ENCODE measurements at places on chromosomes 12 and 14. TPM values are rescaled to one million over a fixed set of nuclear protein-coding genes. Genes with fewer than 3 reads are reported as not detected.

GRCh38 chr12:62375603-62376002 lies 91.0 kb upstream of the MON2 start:
- no peak for DNase-seq

DNA sequence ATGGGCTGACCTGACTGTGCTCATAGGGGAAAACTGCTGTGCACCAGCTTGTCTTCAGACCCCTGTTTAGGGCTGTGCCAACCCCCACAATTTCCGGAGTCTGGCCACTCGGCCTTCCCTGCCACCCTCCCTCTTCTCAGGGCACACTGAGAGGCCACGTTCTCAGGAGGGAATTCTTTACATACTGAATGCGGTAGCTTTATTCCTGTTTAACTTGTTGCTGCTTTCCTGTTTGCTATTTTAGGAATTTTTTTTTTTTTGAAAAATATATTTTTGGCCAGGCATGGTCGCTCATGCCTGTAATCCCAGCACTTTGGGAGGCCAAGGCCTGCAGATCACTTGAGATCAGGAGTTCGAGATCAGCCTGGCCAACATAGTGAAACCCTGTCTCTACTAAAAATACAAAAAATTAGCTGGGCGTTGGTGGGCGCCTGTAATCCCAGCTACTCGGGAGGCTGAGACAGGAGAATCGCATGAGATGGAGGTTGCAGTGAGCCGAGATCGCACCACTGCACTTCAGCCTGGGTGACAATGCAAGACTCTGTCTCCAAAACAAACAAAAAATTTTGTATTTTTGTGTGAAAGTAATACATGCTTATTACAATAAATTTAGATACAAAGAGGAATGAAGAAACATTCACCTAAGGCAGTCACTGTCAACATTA lies 39.5 kb downstream of the TPCN1 start:
- no peak for DNase-seq

DNA sequence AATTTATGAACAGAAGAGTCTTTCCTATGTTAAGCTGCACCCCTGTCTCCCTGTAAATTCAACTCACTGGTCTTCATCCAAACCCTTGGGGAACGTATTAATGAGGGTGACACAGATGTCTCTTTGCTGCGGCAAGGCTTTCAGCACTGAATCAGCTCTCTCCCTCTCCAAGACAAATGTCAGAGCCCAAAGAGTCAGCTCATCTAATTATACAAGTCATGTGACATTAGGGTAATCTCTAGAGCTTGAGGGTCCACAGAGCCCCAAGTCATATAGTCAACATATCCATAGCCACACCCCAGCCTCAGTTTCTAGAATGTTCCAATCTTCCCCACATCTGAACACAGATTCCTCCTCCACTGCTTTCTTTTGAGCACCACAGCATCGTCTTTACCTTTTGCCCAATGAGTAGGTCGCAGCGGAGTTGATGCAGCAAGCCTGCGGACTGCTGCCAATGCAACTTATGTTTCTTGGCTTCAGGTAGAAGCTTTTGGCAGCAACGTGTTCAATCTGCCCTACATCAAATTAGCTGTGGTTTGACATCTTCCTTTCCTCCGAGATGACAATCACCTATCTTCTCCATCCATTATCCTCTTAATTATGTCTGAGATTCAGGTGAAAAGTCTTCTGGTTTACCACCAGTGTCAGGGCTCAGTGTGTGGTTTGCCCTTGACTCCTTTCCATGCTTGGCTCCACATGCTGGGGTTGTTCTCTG lies 5.3 kb downstream of the BATF start:
- no peak for DNase-seq

- no peak for DNase-seq
Measured at GRCh38 chr12:50234347-50234746, 49.0 kb downstream of the LIMA1 start.

DNA sequence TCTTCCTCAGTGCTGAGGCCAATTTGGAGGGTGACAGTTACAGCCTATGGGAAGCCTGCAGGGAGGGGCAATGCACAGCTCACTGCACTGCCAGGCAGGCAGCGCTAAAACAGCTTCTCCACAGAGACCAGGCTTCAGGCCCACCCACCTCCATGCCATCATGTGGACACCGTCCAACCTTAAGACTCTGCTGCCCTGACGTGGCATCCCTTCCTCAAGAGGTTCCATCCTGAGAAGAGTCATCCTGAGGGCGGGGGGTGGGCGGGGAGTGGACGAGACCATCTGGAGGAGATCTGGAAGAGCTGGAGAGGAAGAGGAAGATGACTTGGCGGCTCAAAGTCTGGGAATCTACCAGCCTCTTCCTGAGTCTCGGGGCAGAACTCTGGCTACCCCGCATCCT lies 8.4 kb upstream of the ACVRL1 start:
- DNase-seq = no peak

DNA sequence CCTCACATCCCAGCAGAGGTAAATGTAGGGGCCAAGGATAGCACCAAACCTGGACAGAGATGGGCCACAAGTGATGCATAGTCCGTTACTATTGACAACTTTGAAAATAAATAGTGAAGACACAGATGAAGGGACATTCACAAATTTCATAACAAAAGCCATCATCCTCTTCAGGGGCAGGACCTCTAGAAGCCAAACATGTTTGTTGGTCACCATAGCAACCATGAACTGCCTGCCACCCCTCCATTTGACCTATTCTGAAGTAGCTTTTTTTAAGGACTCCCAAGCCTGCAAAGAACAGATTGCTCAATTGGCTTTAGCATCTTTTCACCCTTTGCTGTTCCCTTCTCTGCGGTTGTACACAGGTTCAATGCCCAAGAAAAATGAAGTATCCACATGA lies 35.7 kb upstream of the MDM1 start:
- no peak for DNase-seq

GRCh38 chr12:108821407-108822397 lies 35.7 kb downstream of the SSH1 start:
- DNase-seq = no peak

- DNase-seq = no peak
Measured at GRCh38 chr12:127311720-127312364, 955.1 kb upstream of the TMEM132C start.

GRCh38 chr12:84661786-84662185 lies 250.8 kb downstream of the SLC6A15 start:
- no peak for DNase-seq

DNA sequence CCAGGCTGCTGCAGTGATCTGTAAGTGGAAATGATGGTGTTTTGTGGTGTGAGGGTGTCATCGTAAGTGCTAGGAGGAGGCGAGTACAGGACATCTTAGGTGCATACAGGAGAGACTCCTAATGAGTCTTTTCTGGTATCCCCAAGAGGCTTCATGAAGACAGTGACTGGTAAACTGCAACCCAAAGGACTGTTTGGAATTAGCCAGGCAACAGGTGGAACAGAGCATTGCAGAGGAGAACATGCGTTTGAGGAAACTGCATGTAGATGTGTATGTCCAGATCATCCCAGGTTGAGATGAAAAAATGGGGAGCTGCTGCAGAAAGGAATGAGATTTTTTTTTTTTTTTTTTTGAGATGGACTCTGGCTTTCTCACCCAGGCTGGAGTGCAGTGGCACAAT lies 5.4 kb downstream of the ACAD10 start:
- no peak for DNase-seq

GRCh38 chr12:76329159-76329558 lies 19.1 kb downstream of the BBS10 start:
- DNase-seq = no peak

DNA sequence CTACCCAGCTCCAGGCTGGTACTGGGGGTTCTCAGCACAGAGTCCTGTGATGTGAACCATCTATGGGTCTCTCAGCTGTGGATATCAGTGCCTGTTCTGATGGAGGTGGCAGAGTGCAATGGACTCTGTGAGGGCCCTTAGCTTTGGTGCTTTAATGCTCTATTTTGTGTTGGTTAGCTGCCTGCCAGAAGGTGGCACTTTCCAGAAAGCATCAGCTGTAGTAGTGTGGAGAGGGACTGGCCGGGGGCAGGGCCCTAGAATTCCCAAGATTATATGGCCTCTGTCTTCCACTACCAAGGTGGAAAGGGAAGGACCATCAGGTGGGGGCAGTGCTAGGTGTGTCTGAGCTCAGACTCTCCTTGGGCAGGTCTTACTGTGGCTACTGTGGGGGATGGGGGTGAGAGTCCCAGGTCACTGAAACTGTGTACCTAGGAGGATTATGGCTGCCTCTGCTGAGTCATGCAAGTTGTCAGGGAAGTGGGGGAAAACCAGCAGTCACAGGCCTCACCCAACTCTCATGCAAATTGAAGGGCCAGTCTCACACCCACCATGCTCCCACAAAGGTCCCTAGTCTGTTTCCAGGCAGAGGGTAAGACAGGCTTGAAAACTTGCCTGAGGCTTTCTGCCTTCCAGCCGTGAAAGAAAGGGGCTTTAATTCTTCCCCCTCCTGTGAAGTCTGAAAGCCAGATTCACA lies 878.1 kb downstream of the C12orf50 start:
- no peak for DNase-seq

DNA sequence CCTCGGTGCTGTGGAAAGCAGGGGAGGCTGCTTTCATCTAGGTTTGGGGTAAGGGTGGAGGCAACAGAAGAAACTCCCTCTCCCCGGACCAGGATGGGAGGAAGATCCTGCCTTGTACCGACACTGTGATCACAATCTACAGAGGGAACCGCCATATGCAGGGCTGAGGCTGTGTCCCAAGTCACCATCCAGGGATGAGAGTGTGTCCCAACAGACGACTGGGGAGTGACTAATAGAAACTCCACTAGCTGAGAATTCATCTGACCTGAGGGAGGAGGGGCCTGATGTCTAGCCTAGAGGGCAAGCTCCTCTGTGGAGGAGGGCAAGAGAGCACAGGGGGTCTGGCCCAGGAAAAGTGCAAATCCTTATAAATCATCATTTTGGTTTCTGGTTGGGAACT lies 172.4 kb downstream of the CALM1 start:
- no peak for DNase-seq

GRCh38 chr14:100885617-100886016 lies 17.9 kb downstream of the RTL1 start:
- no peak for DNase-seq

DNA sequence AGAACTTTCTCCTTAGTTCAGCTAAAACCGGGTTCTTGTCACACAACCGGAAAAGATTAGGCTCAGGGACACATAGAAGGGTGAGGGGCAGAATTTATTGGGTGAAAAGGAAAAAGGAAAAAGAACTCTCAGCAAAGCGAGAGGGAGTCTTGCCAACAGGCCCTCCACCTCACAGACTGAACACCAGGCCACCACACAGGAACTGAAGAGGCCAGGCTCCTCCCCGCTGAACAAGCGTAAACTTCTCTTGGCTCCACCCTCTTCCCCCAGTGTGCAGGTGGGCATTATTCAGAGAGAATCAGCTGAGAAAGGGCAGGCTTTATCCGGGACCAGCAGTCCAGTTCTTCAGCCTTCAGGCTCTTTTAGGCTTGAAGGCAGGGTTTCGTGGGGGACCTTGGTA lies 125.6 kb upstream of the FGD4 start:
- DNase-seq = no peak

GRCh38 chr12:107405436-107405835 lies 280.2 kb upstream of the PWP1 start:
- DNase-seq = no peak

DNA sequence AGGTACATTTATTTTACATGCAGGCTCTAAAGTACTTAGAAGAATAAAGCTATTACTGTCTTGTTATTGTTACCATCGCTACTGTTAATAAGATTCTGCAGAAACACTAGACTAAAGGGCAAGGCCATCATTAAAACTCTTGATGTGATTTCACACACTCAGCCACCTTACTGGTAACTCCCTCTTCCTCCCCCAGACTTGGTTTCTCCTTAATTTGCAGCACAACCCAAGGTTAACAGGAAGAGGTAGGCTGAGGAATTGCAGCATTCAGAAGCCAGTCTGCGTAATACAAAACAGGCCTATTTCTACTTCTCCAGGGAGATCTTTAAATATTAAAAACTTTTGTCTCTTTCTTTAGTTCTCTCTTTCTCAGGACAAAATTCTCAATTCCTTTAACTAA lies 210.3 kb downstream of the BTG1 start:
- peak; percentile 10 for DNase-seq

DNA sequence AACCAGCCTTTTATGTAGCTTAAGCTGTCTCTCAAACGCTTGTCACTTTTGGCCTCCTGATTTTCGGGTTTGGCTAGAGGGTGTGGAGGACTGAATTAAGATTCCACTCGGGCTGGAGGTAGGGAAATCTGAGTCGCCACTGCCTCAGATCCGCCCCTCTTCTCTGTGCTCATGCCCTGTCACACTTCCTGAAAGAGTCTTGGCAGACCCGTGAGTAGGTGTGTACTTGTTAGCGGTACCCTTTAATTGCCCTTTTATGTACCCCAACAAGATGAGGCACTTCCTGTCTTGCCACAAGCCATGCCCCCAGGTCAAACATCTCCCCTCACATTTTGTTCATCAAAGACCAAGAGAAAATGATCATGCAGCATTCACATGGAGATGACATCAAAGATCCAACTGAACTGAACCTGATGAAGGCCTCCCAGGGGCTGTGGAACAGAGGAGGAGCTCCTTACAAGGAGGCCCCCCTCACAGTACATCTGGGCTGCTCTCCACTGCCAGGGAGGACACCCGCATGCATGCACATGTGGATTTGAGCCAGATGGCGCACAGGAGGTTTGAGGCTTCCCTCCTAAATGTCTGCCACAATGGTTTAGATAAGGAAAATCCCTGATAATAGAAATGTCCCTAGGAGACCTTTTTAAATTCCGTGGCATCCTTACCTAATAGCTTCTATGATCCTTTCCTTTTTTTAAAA lies 86.5 kb upstream of the CDKN3 start:
- DNase-seq = no peak

GRCh38 chr12:69172491-69172890 lies 66.9 kb upstream of the CPSF6 start:
- DNase-seq = no peak

DNA sequence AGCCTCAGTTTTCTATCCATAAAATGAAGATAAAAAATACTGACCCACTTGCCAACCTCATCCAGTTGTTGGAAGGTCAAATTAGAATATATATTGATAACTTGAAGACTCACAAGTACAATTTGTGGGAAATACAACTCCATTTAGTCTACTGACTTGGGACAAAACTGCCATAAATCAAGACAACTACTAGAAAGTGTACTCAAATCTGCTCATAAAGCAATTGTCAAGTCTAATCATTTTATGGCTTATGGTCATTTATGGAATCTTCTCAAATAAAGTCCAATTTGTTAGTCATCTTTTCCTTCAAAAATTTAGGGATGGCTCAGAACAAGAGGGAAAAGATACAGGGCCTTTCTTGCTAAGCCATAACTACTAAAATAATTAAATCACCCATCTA lies 7.0 kb downstream of the BTG1 start:
- DNase-seq = no peak

GRCh38 chr12:100827901-100828520 lies 33.4 kb downstream of the ANO4 start:
- DNase-seq = no peak

GRCh38 chr14:68084256-68084655 lies 264.7 kb downstream of the RAD51B start:
- DNase-seq = no peak

GRCh38 chr12:49885663-49886461 lies 17.8 kb downstream of the FAIM2 start:
- DNase-seq = no peak

Gene NKX2-1
- not detected for polyA plus RNA-seq

Gene FGF23
- polyA plus RNA-seq = 0.08 TPM

Gene CCDC85C
- polyA plus RNA-seq = 27.9 TPM

Gene TMEM106C
- 146 TPM for polyA plus RNA-seq

Gene MAP3K12
- 21.3 TPM for polyA plus RNA-seq

Gene DHRS2
- 55.2 TPM for polyA plus RNA-seq

Gene SLC41A2
- polyA plus RNA-seq = 4.3 TPM

Gene ADAMTS20
- polyA plus RNA-seq = 0.61 TPM
